ENCODE measurements at places on chromosomes 3 and 15.
A peak's percentile ranks its signal among the peaks of the same experiment; 100 is the strongest.

GRCh38 chr3:119628816-119629445 is 31.2 kb downstream of the PLA1A start:
- DNase-seq = no peak

DNA sequence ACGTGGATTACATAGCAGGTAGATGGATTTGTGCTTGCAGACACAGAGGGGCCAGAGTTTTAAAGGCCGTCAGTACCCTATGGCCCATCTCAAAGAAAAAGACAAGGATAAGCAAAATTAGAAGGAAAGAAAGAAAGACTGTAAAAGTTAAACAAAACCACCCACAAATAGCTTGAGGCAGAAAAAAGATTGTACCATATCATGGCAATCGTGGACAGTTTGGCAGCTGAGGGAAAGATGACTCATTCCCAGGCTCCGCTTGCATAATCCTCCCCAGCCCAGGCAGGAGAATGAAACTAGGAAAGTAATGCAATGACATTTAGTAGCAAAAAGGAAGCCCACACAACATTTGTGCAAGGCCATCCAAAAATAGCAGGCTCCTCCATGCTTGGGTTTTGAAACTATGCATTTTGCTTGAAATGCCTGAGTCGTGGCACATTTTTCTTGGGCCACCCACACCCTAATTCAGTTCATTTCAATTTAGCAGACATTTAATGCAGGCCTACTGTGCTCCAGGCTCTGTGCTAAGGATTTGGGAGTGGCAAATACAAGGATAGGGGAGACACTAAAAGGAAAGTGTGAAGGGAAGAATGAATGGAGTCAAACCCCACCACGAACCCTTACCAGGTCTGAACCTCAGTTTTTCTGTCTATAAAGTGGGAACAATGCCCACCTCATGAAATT is 40.9 kb upstream of the SMAD3 start:
- no peak for DNase-seq

GRCh38 chr15:31280046-31280830 is 46.4 kb upstream of the KLF13 start:
- peak; percentile 94 for DNase-seq

DNA sequence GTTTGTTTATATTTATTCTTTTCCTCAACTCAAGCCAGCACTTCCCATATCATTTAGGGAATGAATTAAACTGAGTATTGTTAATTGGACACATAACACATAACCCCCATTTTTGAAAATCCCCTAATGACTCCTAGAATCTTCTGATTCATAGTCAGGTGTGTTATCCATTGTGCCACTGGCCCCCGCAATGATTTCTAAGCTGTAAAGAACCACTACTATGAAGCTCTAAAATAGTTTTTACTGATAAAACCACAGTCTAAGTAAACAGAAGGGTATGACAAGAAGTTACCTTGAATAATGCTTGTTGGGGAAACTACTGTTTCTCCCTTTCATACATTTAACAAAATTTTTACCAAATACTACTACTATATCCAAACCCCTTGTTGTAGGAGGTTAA is 22.3 kb upstream of the SLC12A8 start:
- no peak for DNase-seq

- DNase-seq = no peak
These were observed 3.1 kb downstream of the CIAO2A start for GRCh38 chr15:64090527-64090926.

DNA sequence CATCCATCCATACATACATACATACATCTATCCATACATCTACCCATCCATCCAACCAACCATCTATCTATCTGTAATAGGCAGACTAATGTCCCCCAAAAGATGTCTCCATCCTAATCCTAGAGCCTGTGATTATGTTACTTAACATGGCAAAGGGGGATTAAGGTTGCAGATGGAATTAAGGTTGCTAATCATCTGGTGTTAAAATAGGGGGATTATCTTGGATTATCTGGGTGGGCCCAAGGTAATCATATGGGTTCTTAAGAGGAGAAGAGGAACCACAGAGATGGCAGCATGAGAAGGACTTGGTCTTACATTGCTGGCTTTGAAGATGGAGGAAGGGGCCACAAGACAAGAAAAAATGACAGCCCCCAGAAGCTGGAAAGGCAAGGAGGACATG is 14.7 kb upstream of the RPL29 start:
- no peak for DNase-seq
